ENCODE measurements at places on chromosomes 11 and 22. TPM values are rescaled to one million over a fixed set of nuclear protein-coding genes. Genes with fewer than 3 reads are reported as not detected.

GRCh38 chr11:119741369-119742262 lies 12.6 kb upstream of the NECTIN1 start:
- DNase-seq, result peak; percentile 67
- no peaks in the 10 kb centered on the region for H3K36me3 ChIP-seq
- H3K27ac ChIP-seq, result no peak overlapping the region

- no peak overlapping the region for H3K4me3 ChIP-seq
- no peak overlapping the region for H3K27ac ChIP-seq
- H3K36me3 ChIP-seq, result peaks cover 51% of the 10 kb centered on the region
Measured at GRCh38 chr22:35443338-35443737, 43.4 kb downstream of the MCM5 start.

DNA sequence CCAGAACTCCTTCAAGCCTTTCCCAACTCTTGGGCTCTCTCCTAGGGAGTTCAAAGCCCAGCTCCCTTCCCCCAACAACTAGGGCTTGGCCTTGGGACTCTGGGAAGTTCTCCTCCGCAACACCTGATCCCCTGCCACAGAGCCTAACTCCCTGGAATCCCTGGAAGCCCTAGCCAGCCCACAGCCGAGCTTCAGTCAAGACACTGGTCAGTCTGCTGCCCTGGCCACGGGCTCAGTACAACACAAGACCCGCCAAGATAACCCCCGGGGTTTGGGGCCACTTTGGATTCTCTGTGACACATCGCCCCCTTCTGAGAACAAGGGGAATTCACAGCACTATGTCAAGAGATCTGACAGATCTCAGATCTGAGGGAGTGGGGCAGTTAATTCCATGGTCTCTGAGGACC lies 58.3 kb downstream of the SLC22A12 start:
- H3K27me3 ChIP-seq, result peaks cover 24% of the 10 kb centered on the region
- no peak overlapping the region for H3K4me3 ChIP-seq
- peaks cover 11% of the 10 kb centered on the region for H3K4me1 ChIP-seq
- no peaks in the 10 kb centered on the region for H3K36me3 ChIP-seq
- H3K27ac ChIP-seq, result no peak overlapping the region
- DNase-seq, result no peak

DNA sequence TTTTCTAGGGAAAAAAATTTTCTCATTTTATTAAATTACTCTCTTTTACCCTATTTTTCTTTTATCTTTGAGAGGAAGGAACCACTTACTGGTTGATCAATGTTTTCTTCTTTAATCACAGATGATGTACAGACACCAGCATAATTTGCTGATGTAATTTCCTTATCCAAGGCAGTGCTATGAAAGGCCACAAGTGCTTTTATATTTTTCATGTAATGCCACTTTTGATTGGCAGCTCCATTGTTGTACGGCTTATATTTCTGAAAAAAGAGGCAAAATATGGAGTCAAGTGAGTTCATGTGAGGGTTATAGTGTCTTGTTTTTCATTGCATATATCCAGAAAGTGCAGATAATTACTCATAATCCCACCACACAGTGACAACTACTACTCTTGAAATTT lies 322.7 kb upstream of the MPPED2 start:
- no peak overlapping the region for H3K4me3 ChIP-seq
- H3K4me1 ChIP-seq, result no peaks in the 10 kb centered on the region
- no peaks in the 10 kb centered on the region for H3K27me3 ChIP-seq
- DNase-seq, result no peak
- H3K36me3 ChIP-seq, result no peaks in the 10 kb centered on the region

GRCh38 chr11:30342736-30343166 lies 19.8 kb downstream of the ARL14EP start:
- peak overlapping the region; percentile 6 for H3K4me3 ChIP-seq
- peaks cover 38% of the 10 kb centered on the region for H3K4me1 ChIP-seq
- no peaks in the 10 kb centered on the region for H3K27me3 ChIP-seq
- H3K27ac ChIP-seq, result peak overlapping the region; percentile 72
- DNase-seq, result no peak

DNA sequence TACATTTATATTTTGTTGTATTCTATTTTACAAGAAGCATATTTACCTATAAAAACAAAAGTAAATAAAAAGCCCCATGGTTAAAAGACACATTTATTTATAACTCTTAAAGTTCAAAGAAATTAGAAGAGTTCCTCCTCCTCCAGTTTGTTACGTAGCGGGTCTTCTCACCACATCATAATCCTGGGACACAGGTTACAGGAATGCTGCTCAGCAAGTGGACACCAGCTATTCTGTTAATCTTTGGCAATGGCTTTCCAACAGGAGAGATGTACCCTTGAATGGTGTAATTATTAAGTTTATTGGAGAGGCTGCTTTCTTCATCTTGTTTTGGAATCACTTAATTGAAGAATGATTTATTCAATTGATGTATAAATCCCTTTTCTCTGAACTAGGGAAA lies 19.6 kb upstream of the CAT start:
- DNase-seq, result no peak
- no peaks in the 10 kb centered on the region for H3K36me3 ChIP-seq
- H3K27ac ChIP-seq, result no peak overlapping the region

GRCh38 chr11:119745112-119745511 lies 16.1 kb upstream of the NECTIN1 start:
- DNase-seq, result no peak
- no peaks in the 10 kb centered on the region for H3K36me3 ChIP-seq
- peaks cover 10% of the 10 kb centered on the region for H3K4me1 ChIP-seq
- peaks cover 43% of the 10 kb centered on the region for H3K27me3 ChIP-seq
- H3K27ac ChIP-seq, result no peak overlapping the region
- no peak overlapping the region for H3K4me3 ChIP-seq

GRCh38 chr11:46914910-46915309 lies 3.4 kb downstream of the LRP4 start:
- peaks cover 62% of the 10 kb centered on the region for H3K27me3 ChIP-seq
- no peak overlapping the region for H3K4me3 ChIP-seq
- H3K36me3 ChIP-seq, result no peaks in the 10 kb centered on the region
- H3K27ac ChIP-seq, result no peak overlapping the region
- DNase-seq, result no peak

- H3K27me3 ChIP-seq, result no peaks in the 10 kb centered on the region
- H3K4me1 ChIP-seq, result no peaks in the 10 kb centered on the region
- DNase-seq, result no peak
- H3K4me3 ChIP-seq, result no peak overlapping the region
- H3K36me3 ChIP-seq, result peaks cover 6% of the 10 kb centered on the region
Measured at GRCh38 chr22:43060183-43060582, 29.0 kb downstream of the TTLL1 start.

GRCh38 chr22:45667486-45667885 lies 4.1 kb upstream of the ATXN10 start:
- DNase-seq, result no peak
- peaks cover 6% of the 10 kb centered on the region for H3K4me1 ChIP-seq
- peaks cover 4% of the 10 kb centered on the region for H3K27me3 ChIP-seq
- H3K36me3 ChIP-seq, result no peaks in the 10 kb centered on the region
- H3K27ac ChIP-seq, result no peak overlapping the region

- H3K36me3 ChIP-seq, result no peaks in the 10 kb centered on the region
- no peak for DNase-seq
- H3K27ac ChIP-seq, result no peak overlapping the region
- H3K4me1 ChIP-seq, result no peaks in the 10 kb centered on the region
- no peaks in the 10 kb centered on the region for H3K27me3 ChIP-seq
Measured at GRCh38 chr11:26704249-26704648, 17.6 kb downstream of the SLC5A12 start.

GRCh38 chr11:79447038-79447786 lies 6.4 kb upstream of the TENM4 start:
- H3K27ac ChIP-seq, result no peak overlapping the region
- peaks cover 11% of the 10 kb centered on the region for H3K27me3 ChIP-seq
- no peaks in the 10 kb centered on the region for H3K4me1 ChIP-seq
- H3K4me3 ChIP-seq, result no peak overlapping the region
- no peak for DNase-seq
- no peaks in the 10 kb centered on the region for H3K36me3 ChIP-seq

GRCh38 chr11:134579724-134580609 lies 167.9 kb upstream of the B3GAT1 start:
- H3K4me1 ChIP-seq, result peaks cover 25% of the 10 kb centered on the region
- no peaks in the 10 kb centered on the region for H3K36me3 ChIP-seq
- peaks cover 15% of the 10 kb centered on the region for H3K27me3 ChIP-seq
- no peak for DNase-seq
- H3K4me3 ChIP-seq, result no peak overlapping the region
- no peak overlapping the region for H3K27ac ChIP-seq

DNA sequence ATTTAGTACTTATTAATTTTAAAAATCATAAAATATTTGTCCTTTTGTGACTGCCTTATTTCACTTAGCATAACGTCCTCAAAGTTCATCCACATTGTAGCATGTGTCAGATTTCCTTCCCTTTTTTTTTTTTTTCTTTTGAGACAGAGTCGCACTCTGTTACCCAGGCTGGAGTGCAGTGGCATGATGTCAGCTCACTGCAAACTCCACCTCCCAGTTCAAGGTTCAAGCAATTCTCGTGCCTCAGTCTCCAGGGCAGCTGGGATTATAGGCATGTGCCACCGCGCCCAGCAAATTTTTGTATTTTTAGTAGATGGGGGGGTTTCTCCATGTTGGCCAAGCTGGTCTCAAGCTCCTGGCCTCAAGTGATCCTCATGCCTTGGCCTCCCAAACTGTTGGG lies 10.6 kb downstream of the RAB6A start:
- H3K4me1 ChIP-seq, result peaks cover 35% of the 10 kb centered on the region
- H3K27ac ChIP-seq, result no peak overlapping the region
- no peaks in the 10 kb centered on the region for H3K27me3 ChIP-seq
- no peak for DNase-seq

GRCh38 chr22:23106344-23106743 lies 35.4 kb downstream of the RSPH14 start:
- H3K4me1 ChIP-seq, result no peaks in the 10 kb centered on the region
- H3K27me3 ChIP-seq, result no peaks in the 10 kb centered on the region
- H3K27ac ChIP-seq, result no peak overlapping the region
- H3K36me3 ChIP-seq, result no peaks in the 10 kb centered on the region

DNA sequence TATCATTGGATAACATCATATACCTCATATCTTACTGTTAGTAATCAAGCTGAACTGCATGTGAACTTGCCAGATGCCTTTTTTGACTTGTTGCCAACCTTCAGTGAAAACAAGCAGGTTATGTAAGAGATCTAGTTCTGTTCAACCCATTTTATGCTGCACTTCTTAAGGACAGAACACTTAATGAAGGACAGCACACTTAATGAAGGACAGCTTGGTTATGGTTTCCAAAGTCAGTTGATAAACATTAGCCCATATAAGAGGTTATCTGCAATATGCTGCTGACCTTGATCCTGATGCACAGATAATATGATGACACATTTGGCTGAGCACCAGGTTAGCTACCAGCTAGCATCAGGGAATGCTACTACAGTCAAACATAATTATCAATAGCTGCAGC lies 358.7 kb upstream of the PDGFD start:
- H3K4me1 ChIP-seq, result no peaks in the 10 kb centered on the region
- H3K4me3 ChIP-seq, result no peak overlapping the region
- peaks cover 4% of the 10 kb centered on the region for H3K27me3 ChIP-seq
- no peak overlapping the region for H3K27ac ChIP-seq
- H3K36me3 ChIP-seq, result no peaks in the 10 kb centered on the region

DNA sequence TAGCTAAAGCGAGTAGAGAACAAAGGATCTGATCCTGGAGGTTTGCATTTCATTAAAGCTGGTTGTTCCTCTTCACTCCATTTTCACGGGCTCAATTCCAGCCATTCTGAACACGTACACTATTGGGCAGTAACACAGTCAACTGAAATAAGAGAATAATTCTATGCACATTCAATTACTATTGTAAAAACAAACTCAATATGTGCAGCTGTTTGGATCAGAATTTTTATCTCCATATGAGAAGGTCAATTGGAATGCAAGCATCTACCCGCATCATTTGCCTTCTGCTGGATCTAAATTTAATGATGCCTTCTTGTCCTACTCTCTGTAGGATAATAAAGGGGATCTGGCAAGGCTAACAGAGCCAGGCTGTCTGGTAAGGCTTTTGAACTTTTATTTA lies 562.8 kb upstream of the CCDC179 start:
- H3K4me3 ChIP-seq, result no peak overlapping the region
- no peaks in the 10 kb centered on the region for H3K4me1 ChIP-seq
- H3K36me3 ChIP-seq, result no peaks in the 10 kb centered on the region
- H3K27ac ChIP-seq, result no peak overlapping the region

DNA sequence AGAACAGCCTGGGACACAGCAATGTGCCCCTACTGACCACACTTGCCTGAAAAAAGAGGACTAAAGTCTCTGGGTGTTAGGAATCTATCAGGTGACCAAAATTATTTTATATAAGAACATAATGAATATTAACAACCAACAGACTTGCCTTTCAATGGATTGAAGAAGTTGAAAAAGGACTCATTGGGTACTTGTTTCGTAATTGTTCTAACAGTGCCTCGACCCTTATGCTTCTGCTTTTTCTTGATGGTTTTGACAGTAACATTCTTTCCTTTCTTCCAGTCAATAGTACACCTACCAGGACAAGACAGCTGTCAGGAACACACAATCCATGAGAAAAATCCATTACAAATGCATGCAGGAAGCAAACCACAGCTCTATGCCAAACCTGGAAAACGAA lies 29.0 kb upstream of the PHLDA2 start:
- H3K36me3 ChIP-seq, result peaks cover 93% of the 10 kb centered on the region
- no peak overlapping the region for H3K27ac ChIP-seq
- peaks cover 3% of the 10 kb centered on the region for H3K4me1 ChIP-seq
- H3K4me3 ChIP-seq, result no peak overlapping the region
- H3K27me3 ChIP-seq, result no peaks in the 10 kb centered on the region

DNA sequence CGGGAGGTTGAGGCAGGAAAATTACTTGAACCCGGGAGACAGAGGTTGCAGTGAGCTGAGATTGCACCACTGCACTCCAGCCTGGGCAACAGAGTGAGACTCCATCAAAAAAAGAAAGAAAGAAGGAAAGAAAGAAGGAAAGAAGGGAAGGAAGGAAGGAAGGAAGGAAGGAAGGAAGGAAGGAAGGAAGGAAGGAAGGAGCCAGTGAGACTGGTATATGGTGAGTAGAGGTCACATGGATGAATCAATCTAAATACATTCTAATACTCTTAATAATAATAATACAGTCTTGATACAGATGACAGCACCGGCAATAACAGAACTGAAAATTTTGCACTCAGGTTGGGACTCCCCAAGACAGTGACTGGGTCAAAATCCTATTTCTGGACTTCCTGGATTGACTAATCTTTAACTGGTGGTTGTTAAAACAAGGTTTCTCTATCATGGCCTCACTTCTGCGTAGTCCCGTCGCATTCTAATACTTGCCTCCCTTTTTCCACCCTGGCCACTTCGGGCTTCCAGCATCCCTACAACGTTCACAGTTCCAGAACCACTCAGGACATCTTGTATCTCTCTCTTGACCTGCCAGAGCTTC lies 53.5 kb upstream of the EIF3M start:
- H3K4me3 ChIP-seq, result no peak overlapping the region
- no peak for DNase-seq
- no peak overlapping the region for H3K27ac ChIP-seq
- H3K27me3 ChIP-seq, result peaks cover 2% of the 10 kb centered on the region

- no peaks in the 10 kb centered on the region for H3K36me3 ChIP-seq
- H3K4me3 ChIP-seq, result peak within 1 kb of the TSS; percentile 76
- peaks cover 10% of the 10 kb centered on the region for H3K4me1 ChIP-seq
- peak; percentile 69 for DNase-seq
- no peak within 1 kb of the TSS for H3K27ac ChIP-seq
Measured at GRCh38 chr22:50481440-50482106, at the start of gene ADM2. ADM2 (plus strand) TSS chr22:50481543; CDS start chr22:50481848, 305 bp downstream.

The CD6 gene
- 12.0 TPM for total RNA-seq

The TIMP3 gene
- total RNA-seq, result not detected

The RTL10 gene
- total RNA-seq, result 9.1 TPM

The MTNR1B gene
- total RNA-seq, result not detected

The MS4A6A gene
- 0.22 TPM for total RNA-seq

The AMOTL1 gene
- 1.0 TPM for total RNA-seq

The MLC1 gene
- total RNA-seq, result not detected

The ZW10 gene
- 15.5 TPM for total RNA-seq

The STIM1 gene
- total RNA-seq, result 38.4 TPM

The TNNT3 gene
- 3.5 TPM for total RNA-seq

The TRIM22 gene
- 244 TPM for total RNA-seq
